ENCODE measurements at places on chromosomes 7 and 10.

GRCh38 chr10:70866424-70866823 is 21.9 kb downstream of the PCBD1 start:
- DNase-seq: no peak

GRCh38 chr10:112519133-112519761 is 72.2 kb downstream of the VTI1A start:
- no peak for DNase-seq

- DNase-seq: no peak
Measured at GRCh38 chr7:158973941-158974785, 117.8 kb downstream of the DYNC2I1 start.

GRCh38 chr10:31058795-31059703 is 27.4 kb upstream of the ZNF438 start:
- no peak for DNase-seq

DNA sequence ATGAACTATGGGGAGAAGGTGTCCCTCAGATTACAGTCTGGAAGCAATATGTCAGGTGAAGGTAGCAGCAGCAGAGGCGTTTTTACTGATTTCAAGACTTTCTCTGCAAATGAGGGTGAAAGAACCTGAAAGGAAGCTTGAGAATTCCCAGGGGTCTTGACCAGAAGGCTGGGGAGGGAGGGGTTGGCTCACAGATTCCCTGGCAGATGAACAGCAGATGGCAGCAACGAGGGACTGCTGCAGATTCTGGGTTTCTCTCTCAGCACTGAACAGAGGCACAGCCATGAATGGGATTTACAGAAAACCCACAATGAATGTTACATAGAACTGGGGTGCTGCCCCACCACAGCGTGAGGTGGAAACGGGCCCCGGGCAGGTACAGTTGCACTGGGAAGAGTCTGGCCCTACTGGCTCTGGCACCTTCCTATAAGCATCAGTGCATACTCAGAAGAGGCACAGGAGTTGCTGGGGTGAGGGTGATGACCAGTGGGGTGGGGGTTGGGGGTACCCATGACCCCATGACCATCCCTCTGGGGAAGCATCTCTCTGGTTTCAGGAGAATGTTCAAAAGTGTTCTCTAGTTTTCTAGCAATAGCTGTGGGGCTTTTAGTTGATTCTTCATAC is 317.8 kb downstream of the SH2D4B start:
- no peak for DNase-seq
